H9 (cell line): ENCODE measurements at places on chromosomes 11 and 22. TPM values are rescaled to one million over a fixed set of nuclear protein-coding genes. Genes with fewer than 3 reads are reported as not detected.

The CTSW gene
- not detected in 2 replicates for total RNA-seq

GRCh38 chr22:44848791-44849420, 96.5 kb downstream of the ARHGAP8 start:
- H3K36me3 ChIP-seq = peaks cover 13% of the 10 kb centered on the region
- H3K4me3 ChIP-seq = no peak overlapping the region
- H3K27ac ChIP-seq = no peak overlapping the region
- no peaks in the 10 kb centered on the region for H3K27me3 ChIP-seq
- H3K4me1 ChIP-seq = no peaks in the 10 kb centered on the region

The ARHGAP42 gene
- total RNA-seq = 35.5 and 39.1 TPM in 2 replicates

GRCh38 chr11:2858995-2859698, 26.4 kb downstream of the CDKN1C start:
- H3K36me3 ChIP-seq = no peaks in the 10 kb centered on the region
- H3K27me3 ChIP-seq = peaks cover 10% of the 10 kb centered on the region; the same call in 1 of the 2 replicates
- no peak overlapping the region for H3K27ac ChIP-seq
- H3K4me1 ChIP-seq = no peaks in the 10 kb centered on the region
- no peak for DNase-seq
- no peak overlapping the region for H3K4me3 ChIP-seq

DNA sequence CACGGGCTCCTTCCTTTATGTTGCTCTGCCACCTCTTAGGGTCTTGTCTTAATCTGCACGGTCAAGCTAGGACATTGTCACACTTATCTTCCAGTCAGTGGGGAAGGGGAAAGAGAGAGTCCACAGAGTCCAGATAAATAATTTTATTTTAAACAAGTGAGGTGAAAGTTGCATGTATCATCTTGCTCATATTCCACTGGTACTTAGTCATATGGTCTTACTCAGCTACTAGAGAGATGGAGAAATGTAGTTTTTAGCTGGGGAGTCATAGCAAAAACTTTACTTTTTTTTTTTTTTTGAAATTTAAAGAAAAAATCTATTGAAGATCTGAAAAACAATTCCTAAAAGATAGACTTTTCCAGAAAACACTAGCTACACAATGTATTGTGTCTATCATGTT, 29.0 kb downstream of the PDE3B start:
- no peaks in the 10 kb centered on the region for H3K36me3 ChIP-seq
- H3K27me3 ChIP-seq = no peaks in the 10 kb centered on the region
- H3K4me1 ChIP-seq = 0 out of 2 replicates have a peak, but pooled peaks cover 2% of the 10 kb centered on the region

The OLFML1 gene
- not detected in 2 replicates for total RNA-seq

The DMC1 gene
- 6.1 and 6.8 TPM in 2 replicates for total RNA-seq

- no peak overlapping the region for H3K27ac ChIP-seq
- H3K4me3 ChIP-seq = no peak overlapping the region
- DNase-seq = no peak
- H3K36me3 ChIP-seq = no peaks in the 10 kb centered on the region
- H3K4me1 ChIP-seq = no peaks in the 10 kb centered on the region
- no peaks in the 10 kb centered on the region for H3K27me3 ChIP-seq
Observed at GRCh38 chr11:125072961-125073590, 10.0 kb downstream of the SLC37A2 start.

- H3K36me3 ChIP-seq = no peaks in the 10 kb centered on the region
- H3K27ac ChIP-seq = no peak overlapping the region
- peak; percentile 24 for DNase-seq
- H3K27me3 ChIP-seq = no peaks in the 10 kb centered on the region
- H3K4me1 ChIP-seq = peaks cover 12% of the 10 kb centered on the region; the same call in 1 of the 2 replicates
Observed at GRCh38 chr11:47524291-47524874, 28.5 kb downstream of the CELF1 start.

DNA sequence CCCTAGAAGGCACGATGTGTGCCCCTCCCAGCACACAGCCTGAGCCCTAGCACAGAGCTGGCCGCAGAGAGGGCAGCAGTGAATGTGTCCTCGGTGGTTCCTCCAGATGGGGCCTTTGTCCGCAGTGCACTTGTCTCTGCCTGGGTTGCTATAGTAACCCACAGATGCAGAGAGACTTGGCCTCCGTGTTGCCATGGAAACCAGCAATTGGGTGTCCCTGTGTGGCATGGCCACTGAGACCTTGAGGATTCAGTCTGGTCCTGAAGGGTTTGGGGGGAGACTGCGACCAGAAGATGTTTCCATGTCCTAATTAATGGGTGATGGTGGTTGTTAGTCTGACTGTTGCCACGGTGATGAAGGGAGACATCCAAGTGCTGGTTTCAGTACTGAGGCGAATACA, 42.6 kb upstream of the TUB start:
- no peaks in the 10 kb centered on the region for H3K4me1 ChIP-seq
- DNase-seq = no peak
- no peaks in the 10 kb centered on the region for H3K36me3 ChIP-seq
- no peaks in the 10 kb centered on the region for H3K27me3 ChIP-seq

GRCh38 chr11:115504276-115505158, at the start of gene CADM1:
TSS of gene CADM1 (minus strand) at chr11:115504415.
- H3K4me1 ChIP-seq = no peaks in the 10 kb centered on the region
- peak; percentile 98 for DNase-seq
- H3K4me3 ChIP-seq = peak within 1 kb of the TSS; percentile 93

The PGR gene
- 0.02 and 0.07 TPM in 2 replicates for total RNA-seq

The OR52A1 gene
- 0.09 and 0.42 TPM in 2 replicates for total RNA-seq

- peaks cover 5% of the 10 kb centered on the region; the same call in 1 of the 2 replicates for H3K4me1 ChIP-seq
- H3K4me3 ChIP-seq = no peak overlapping the region
- no peak overlapping the region for H3K27ac ChIP-seq
- H3K36me3 ChIP-seq = no peaks in the 10 kb centered on the region
- DNase-seq = no peak
- H3K27me3 ChIP-seq = no peaks in the 10 kb centered on the region
Observed at GRCh38 chr22:40120848-40121247, 56.9 kb upstream of the TNRC6B start.

DNA sequence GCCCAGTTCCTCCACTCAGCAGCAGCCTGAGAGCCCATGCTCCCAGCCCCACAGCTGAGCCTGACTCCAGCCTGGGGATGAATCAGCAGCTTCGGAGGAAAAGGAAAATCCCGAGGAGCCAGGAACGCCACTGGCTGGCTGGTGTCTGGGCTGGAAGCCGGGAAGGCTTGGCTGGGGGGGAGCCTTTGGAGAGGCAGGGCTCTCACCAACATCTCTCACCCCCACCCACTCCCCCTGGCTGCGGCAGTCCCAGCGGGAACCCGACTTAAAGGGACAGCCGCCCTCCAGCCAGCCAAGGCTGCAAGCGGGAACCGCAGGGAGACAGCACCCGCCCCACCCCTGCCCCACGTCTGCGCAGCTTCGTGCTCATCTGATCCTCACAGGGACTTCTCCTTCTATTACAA, 28.4 kb downstream of the KIAA0930 start:
- DNase-seq = no peak
- no peaks in the 10 kb centered on the region; the same call in none of the 2 replicates for H3K36me3 ChIP-seq
